ENCODE measurements at places on chromosomes 11 and 22.

- DNase-seq, result no peak
These were observed 25.5 kb upstream of the GNB1L start for GRCh38 chr22:19879992-19880785.

GRCh38 chr11:19275496-19275895 is 34.8 kb upstream of the E2F8 start:
- no peak for DNase-seq

DNA sequence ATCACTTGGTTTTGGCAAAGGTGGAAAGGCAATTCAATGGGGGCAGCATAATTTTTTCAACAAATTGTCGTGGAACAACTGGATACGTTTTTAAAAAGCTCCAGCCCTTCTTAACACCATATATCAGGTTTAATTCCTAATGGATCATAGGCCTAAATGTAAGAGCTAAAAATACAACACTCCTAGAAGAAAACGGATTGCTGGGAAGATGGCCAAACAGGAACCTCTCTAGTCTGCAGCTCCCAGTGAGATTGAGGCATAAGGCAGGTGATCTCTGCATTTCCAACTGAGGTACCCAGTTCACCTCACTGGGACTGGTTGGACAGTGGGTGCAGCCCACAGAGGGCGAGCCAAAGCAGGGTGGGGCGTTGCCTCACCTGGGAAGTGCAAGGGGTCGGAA is 32.4 kb upstream of the SCGB1D1 start:
- no peak for DNase-seq

DNA sequence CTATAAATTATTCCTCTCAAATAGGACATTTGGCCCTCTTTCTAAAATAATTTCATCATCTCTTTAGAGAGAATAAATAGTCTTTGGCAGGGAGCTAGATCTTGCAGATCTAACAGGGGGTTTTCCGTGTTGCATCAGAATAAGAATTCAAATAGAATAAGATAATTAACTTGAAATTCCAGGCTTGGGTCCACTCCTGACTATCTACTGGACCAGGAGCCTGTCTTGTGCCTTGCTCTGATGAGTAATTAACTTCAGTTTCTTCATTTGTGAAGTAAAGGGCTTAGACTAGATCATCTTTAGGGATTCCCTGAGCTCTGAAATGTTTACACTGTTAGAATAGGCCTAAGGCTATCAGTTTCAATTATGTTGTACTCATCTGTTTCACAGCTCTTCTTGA is 23.5 kb upstream of the TMEM123 start:
- DNase-seq, result no peak

DNA sequence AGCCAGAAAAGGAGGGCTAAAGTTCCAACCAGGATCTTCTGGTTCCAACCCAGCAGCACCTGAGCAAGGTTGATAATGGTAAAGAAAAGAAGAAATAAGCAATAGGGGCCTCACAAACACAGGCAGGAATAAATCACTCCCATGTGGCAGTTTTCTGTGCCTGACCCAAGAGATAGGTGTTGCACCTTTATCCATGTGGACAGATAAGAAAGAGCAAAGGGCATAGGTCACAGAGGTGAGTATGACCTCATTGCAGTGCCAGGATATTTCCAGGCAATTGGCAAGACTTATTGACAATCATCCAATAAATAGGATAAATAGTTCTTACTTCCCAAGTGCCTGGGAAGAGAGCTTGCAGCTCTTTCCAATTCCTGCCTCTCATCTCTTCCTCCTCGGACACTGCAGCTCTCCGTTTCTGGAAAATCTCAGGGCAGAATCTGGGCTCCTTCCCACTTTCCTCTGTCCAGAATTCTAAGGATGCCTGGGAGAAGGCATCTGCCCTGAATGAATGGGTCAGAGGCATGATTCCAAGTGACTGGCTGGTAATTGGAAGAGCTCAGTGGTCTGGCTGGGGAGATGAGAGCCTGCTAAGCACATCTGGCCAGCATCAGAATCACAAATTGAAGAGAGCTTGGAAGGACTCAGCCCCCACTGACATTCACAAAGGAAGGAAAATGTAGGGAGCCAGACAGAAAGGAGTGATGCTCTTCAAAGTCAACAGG is 14.5 kb upstream of the LRRC55 start:
- DNase-seq, result no peak

DNA sequence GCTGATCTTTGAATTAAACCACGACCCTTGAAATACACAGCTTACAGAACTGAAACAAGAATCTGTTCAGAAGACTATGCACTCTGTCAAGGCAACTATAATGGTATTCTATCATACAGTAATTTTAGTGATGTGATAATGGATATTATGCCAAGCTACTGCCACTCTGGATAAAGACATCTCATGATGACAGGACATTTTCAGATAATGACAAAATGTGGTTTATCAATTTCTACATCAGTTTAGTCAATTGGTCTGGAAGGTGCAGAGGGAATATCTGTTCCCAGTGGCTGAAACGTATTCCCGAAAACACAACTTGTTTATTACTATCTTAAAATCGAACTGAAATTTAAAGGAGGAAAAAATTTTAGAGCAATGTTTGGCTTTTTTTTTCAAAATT is 1009.6 kb upstream of the CCDC90B start:
- DNase-seq, result no peak

GRCh38 chr11:60916669-60917206 is 2.8 kb downstream of the TMEM109 start:
- no peak for DNase-seq

GRCh38 chr11:112874980-112875379 is 86.2 kb upstream of the NCAM1 start:
- no peak for DNase-seq

- no peak for DNase-seq
These were observed 266.8 kb downstream of the MN1 start for GRCh38 chr22:27534720-27535125.

GRCh38 chr11:88377144-88377543 is 39.6 kb upstream of the CTSC start:
- no peak for DNase-seq

GRCh38 chr11:34183848-34184391 is 78.5 kb downstream of the NAT10 start:
- DNase-seq, result no peak

- no peak for DNase-seq
These were observed 669 bp downstream of the MICAL3 start for GRCh38 chr22:18023509-18024275.

DNA sequence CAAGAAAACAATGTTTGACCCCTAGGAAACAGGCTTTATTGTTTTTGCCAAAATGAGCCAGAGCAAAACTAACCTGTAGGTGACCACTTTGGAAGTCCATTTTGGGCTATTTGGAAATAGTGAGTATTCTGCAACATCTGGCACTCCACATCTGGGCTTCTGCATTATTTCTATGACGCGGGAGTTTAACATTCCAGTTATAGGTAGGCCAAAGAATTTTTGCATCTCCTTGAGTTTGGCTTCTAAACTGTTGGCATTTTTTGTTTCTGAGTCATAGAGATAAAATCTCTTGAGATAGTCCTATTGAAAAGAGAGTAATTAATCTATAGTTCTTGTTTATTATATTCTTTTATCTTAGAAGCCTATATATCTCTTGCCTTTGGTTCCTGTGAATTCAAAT is 2.9 kb downstream of the MMP7 start:
- no peak for DNase-seq

- peak; percentile 83 for DNase-seq
These were observed at the start of gene SVIP for GRCh38 chr11:22829231-22830081. Gene SVIP, minus strand, starts transcription at chr11:22829801. Its CDS starts 53 bp downstream, at chr11:22829748.

DNA sequence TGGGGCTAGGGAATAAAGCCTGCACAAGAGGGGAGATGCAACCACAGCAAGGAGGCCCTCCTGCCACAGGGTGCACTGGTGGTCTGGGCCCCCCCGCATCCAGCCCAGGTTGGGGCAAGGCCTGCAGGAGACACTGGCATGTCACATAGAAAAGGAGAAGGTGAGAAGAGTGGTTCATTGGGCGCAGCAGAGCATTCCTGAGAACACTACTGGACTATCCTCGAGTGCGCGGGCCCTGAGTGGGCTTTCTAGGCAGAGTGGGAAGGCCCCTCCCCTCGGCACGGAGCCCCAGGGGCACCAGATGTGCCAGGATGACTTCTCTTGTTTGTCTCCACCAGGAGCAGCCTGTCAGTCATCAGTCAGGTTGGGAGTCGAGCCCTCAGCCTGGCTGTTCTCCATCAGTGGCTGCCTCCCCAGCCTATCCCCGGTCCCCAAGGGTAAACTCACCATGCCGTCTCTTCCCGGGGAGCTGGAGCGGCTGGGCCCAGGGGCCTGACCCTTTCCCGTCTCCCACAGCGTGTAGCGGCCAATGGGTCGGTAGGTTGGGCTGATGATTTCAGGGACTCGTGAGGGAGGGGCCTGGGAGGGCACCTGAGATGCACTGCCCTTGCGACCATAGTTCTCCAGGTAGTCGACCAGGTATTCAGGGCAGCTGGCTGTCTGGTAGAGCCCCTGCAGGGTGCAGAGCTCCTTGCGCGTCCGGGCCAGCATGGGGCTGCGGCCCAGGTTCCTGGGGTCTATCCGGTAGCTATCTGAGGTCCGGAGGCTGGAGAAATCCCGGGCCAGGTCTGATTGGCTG is 9.0 kb downstream of the USP2 start:
- no peak for DNase-seq

GRCh38 chr11:34999453-34999852 is 83.0 kb downstream of the PDHX start:
- DNase-seq, result no peak

DNA sequence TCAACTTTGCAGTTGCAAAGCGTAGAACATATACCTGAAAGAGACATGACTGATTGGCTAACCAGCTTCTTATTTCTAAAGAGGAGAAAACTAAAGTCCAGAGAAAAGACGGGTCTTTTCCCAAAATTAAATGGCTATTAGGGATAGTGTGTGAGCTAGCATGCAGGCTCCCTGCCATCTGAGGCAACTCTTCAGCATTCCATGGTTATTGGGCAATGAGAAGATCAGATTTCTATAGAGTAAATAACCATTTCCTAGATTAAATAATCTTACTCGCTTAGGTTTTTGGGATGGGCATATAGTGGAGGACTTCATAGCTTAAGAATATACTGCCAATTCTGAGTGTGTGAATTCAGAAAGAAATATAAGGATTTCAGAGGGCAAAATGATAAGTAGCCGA is 95.0 kb downstream of the PDHX start:
- DNase-seq, result no peak

Measured in stimulated activated CD4-positive, alpha-beta T cell treated with anti-CD3 and anti-CD28 coated beads, TNF-alpha, amount 100 ng/mL, for 48 hours (primary cell).